ENCODE measurements at places on chromosomes 16 and 17.

DNA sequence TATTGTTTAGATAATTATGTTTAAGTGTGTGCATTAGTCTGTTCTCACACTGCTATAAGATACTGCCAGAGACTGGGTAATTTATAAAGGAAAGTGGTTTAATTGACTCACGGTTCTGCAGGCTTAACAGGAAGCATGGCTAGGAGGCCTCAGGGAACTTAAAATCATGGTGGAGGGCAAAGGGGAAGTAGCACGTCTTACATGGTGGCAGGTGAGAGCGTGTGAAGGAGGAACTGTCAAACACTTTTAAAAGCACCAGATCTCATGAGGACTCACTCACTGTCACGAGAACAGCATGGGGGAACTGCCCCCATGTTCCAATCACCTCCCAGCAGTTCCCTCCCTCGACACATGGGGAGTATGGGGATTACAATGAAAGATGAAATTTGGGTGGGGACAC lies 203.5 kb upstream of the GOT2 start:
- DNase-seq = no peak

DNA sequence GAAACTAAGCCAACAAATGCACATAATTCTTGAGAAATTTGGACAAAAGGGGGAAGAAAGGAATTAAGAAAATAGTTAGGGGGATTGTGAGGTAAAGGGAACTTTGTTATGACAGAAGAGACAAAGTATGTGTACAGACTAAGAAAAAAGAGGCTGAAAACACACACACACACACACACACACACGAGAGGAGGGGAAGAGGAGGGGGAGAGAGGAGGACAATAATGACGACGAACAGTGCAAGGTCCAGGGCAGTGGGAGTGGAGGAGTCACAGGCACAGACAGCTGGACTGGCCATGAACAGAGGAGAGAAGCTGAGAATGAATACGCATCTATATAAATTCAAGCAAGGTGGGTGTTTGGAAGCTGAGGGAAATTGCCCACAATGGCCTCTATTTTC lies 44.6 kb downstream of the MARVELD3 start:
- no peak for DNase-seq

DNA sequence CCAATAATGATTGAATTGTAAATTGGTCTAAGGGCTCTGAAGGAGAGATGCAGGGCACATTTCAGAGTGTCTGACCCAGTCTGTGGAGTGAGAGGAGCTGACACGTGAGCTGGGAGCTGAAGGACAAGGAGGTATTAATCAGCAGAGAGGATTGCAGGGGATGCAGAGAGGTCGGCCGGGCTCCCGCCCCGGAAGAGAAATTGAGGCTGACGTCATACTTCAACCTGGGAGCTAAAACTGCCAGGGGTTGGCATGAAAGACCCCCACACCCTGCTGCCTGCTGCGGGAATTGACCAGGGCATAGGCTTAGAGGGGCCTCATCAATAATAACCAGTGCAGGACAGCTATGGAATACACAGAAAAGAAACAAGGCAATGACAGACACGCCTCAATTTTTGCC lies 53.6 kb upstream of the CLEC19A start:
- DNase-seq = no peak

DNA sequence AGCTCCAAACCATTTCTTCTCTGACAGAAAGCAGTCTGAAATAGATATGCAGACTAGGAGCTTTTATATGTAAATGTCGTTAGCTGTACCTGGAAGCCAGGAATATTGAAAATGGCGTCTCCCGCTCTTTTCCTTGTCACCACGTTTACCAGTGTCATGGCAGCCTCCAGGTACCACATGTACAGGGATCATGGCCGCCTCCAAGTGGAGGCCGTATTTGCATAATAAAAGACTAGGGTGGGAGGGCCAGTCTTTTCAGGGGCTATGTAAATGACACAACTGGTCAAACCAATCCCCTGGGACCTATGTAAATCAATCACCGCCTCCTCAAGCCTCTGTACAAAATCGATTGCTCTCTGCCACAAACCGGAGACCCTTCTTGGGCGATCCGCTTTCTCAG lies 54.3 kb downstream of the MYOCD start:
- DNase-seq = no peak

GRCh38 chr17:62059414-62059813 lies 5.7 kb downstream of the MED13 start:
- DNase-seq = no peak

DNA sequence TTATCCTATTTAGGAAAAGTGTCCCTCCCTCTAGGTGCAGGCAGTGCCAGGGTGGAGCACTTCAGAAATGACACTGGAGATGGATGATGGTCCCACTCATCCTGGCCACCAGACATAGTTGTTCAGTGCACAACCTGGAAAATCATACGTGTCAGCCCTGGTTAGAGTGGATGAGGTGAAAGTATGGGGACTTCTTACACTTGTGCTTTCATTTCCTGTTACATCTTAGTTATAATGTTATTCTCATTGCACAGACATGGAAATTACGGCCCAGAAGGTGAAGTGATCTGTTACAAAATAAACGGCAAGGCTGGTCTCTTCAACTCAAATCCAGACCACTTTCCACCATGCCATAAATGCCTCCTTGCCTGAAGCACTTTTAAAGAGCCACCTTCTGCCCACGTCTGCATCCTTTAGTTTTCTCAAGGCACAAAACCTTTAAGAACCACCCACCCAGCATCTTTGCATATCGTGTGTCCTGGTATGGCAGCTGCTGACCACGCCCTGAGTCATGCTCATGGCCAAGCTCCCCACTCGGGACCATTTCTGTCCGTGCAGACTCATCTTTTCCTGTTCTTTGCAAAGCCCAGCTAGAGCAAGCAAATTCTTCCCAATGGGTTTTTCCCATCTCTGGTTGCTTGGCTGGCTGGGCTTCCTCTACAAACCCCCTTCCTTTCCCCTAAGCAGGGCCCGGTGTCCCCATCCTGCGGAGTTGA lies 22.4 kb downstream of the TBC1D3B start:
- DNase-seq = no peak

DNA sequence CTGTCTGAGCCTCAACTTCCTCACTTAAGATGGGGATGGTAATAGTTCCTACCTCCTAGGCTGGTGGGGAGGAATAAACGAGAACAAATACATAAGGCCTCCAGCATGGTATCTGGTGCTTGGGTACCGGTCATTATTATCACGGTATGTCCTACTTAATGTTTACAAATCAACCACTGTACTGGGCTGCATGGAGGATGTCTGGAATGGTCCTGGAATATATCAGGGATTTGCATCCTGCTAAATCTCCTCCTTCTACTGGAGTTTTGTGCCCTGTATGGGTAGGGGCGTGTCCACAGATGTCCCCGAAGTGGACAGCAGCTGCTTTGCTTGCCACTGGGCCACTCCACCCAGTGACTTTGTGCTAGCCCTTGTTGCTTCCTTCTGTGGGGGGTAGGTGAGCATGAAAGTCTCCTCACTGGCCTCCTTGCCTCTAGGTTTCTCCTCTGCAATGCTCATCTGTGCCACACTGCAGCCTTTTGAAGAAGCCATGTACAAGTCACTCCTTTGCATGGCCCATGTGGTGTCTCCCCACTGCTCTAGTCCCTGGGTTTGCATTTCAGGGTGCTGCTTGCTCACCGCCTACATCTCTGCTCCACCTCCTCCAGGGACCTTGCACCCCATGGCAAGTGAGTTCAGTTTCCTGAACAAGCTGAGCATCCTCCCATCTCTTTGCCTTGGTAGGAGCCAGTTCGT lies 2.2 kb upstream of the CMIP start:
- DNase-seq = no peak

DNA sequence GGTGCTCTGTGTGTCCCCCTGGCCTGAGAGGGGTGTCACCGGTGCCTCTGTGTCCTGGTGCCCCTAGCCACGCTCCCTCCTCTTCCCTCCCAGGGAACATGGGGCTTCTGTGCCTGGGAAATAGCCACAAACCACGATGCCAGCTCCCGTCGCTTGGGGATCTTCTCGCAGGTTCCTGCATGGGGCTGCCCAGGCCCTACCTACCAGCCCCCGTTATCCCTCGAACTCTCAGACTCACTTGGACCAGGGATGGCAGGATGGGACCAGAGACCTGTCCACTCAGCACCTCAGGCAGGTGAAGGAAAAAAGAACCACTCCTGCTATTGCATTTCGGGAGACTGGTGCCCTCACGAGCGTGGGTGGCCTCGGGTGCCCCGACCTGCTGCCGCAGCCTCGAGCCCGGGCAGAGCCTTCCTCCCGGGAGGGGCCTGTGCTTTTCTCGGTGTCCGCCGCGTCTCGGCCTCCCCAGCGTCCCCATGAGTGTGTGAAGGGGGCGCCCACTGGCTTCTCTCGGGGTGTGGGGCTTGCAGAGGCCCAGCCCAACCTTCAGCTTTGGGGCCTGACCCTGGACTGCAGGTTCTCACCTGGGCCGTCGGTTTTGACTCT lies 41.0 kb upstream of the GNG13 start:
- no peak for DNase-seq

DNA sequence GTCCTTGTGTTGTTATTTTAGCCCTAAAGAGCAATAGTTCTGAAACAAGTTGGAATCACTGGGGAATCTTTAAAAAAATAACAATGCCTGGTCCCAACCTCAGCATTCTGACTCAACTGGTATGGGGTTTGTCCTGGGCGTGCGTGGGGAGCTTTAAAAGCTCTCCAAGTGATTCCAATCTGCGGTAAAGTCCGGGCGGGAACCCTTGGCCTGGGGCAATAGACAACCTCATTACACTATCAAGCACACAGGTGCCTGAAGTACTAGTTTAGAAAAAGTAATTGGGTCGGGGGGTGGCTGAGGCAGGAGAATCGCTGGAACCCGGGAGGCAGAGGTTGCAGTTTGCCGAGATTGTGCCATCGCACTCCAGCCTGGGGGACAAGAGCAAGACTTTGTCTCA lies 4.4 kb downstream of the STX8 start:
- no peak for DNase-seq

DNA sequence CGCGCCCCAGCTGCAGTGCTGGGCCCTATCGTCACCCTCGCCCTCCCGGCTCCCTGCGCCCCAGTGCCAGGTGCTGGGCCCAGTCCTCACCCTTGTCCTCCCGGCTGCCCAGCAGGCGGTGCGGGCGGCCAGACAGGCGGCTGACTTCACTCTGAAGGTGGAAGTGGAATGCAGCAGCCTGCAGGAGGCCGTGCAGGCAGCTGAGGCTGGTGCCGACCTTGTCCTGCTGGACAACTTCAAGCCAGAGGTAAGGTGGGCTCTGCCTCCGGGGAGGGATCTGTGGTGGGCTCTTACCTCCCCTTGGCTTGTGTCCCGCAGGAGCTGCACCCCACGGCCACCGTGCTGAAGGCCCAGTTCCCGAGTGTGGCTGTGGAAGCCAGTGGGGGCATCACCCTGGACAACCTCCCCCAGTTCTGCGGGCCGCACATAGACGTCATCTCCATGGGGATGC lies 17.9 kb downstream of the QPRT start:
- DNase-seq = no peak

DNA sequence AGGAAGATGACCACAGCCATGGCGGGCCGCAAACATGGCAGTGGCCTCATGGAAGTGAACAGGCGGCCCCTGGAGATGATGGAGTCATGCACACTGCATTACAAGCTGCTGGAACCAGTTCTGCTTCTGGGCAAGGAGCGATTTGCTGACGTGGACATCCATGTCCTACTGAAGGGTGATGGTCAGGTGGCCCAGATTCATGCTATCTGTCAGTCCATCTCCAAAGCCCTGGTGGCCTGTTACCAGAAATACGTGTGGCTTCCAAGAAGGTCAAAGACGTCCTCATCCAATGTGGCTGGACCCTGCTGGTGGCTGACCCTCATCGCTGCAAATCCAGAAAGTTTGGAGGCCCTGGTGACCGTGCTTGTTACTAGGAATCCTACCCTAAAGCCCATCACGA lies 13.4 kb upstream of the WSB1 start:
- DNase-seq = no peak

- no peak for DNase-seq
Observed at GRCh38 chr17:66517336-66518009, 215.1 kb downstream of the PRKCA start.

GRCh38 chr17:83006515-83007455 lies 72.6 kb upstream of the METRNL start:
- DNase-seq = no peak

DNA sequence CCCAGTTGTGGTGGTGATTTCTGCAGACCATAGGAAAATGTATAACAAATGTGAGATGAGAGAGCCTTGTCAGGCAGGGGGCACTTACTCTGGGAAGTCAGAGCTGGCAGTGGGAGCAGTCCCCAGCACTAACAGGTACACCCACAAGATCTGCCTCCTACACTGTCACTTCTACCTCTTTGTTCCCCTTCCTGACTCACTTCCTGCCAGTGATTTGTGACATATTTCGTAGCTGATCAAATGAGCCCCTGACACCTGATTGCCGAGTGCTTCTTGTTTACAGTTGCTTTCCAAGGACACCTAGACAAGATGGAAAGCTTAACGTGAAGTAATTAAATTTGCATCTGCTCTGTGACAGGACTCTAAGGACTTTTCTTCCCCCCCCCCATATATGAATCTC lies 40.5 kb downstream of the FTO start:
- DNase-seq = no peak

GRCh38 chr17:58507123-58507634 lies 7.3 kb downstream of the MTMR4 start:
- no peak for DNase-seq

GRCh38 chr16:20271893-20272292 lies 55.4 kb downstream of the GP2 start:
- DNase-seq = no peak

GRCh38 chr16:8655184-8655717 lies 19.2 kb upstream of the ABAT start:
- no peak for DNase-seq

DNA sequence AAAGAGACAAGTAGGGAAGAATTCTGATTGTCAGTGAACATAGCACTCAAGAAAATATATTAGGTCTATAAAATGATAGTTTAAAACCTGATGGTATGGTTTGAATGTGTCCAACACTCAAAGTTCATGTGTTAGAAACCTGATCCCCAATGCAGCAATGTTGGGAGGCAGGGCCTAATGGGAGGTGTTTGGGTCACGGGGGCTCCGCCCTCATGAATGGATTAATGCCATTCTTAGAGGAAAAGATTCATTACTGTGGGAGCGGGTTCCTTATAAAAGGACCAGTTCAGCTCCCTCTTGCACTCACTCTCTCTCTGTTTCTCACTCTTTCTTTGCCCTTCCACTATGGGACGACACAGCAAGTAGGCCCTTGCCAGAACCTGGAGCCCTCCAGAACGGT lies 41.5 kb upstream of the SLC47A1 start:
- no peak for DNase-seq

GRCh38 chr16:20263138-20263855 lies 64.0 kb downstream of the GP2 start:
- no peak for DNase-seq

GRCh38 chr16:13298666-13299065 lies 397.3 kb downstream of the SHISA9 start:
- DNase-seq = no peak

Measured in stimulated activated CD4-positive, alpha-beta T cell treated with anti-CD3 and anti-CD28 coated beads, Interleukin-4, amount 100 ng/mL, for 4 hours (primary cell).